NCI-H2081 treated with DMSO at 0.1 percent for 48 hours (cell line): ENCODE measurements at places on chromosomes 3 and 15.

- no peak for DNase-seq
Measured at GRCh38 chr15:59256482-59256881, 49.8 kb downstream of the LDHAL6B start.

DNA sequence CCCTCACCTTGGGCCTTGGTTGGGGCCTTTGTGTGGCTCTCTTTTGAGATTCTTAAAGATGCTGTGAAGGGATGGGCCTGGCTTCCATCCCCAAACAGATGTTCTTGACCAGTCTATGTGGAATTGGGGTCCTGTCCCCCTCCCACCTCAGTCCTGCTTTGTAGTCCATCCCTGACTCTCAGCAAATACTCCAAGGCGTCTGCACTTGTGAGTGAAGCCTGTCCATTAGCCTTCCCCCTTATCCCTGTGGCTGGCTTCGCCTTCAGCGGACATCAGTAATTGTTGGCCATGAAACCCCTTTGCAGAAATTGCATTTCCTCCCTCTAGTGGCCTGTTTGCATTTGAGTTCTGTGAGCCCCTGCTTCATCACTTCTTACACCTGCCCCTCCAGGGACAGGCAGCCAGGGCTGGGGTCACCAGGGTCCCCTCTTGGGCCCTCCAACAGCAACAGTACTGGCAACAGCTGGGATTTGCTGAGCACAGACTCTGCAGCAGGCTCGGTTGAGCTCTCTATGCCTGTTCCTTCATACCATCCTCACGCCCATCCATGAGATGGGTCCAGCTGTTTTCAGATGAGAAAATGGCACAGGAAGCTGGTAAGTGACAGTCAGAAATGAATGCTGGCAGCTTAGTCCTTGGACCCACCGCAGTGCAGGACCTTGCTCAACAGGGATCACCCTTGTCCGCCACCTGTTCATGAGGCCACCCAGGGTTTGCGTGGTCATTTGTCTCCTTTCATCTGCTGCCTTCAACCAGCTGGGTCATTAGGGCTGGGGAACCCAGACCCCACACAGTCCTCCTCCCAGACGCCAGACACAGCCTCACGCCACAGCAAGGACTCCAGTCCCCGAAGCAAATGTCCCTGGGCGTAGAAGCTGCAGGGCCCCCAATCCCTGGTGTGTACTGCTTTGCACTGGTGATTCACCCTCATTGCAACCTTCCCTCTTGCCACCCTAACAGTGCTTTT, 8.9 kb upstream of the LRRK1 start:
- DNase-seq: no peak

DNA sequence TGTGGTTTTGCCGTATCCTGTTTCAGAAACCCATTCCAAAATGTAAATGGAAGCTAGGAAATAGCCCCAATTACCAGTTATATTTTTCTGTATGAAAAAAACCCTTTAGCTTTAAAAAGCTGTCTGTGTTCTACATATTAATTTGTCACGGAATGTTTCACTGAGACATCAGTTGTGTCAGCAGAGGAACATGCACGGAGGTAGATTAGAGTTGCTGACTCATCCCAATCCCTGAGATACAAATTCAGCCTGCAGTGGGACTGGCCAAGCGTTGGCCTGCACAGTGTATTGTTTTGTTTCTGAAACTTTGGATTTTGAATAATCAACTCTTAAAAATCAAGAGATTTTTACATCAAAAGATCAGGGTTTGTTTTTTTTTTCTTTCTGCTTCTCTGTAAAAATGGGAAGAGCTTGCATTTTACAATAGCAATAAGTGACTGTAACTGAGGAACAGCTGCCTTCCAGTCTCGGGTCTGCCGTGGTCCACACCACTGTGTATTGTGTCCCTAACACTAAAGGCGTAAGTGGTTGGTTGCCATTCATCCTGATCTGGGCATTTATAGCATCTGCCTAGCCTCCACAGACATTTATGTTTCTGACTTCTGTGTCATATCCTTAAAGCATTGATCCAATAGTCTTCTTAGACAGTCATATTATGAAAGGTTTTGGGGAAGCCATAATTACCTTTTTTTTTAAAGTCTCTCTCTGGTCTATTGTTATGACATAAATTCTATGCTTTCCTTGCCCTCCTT, 218.1 kb downstream of the ADAMTSL3 start:
- DNase-seq: no peak

DNA sequence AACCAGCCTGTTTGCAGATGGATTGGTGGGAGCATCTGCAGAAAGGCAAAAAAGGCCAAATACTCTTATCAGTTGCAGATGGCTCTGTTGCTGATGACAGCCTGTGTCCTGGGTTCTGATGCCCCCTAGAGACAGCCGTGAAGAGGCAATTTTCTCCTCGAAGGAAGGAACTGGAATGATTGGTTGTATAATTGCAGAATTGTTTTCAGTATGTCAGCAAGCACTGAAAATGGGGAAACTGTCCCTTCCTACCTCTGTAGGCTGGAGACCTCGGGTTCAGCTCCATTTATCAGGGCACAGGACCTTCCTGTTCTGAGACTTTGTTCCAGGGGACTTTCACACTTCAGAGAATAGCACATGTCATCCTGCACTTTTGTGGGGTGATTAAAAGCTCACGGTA, 103.0 kb downstream of the PGPEP1L start:
- peak; percentile 24 for DNase-seq

DNA sequence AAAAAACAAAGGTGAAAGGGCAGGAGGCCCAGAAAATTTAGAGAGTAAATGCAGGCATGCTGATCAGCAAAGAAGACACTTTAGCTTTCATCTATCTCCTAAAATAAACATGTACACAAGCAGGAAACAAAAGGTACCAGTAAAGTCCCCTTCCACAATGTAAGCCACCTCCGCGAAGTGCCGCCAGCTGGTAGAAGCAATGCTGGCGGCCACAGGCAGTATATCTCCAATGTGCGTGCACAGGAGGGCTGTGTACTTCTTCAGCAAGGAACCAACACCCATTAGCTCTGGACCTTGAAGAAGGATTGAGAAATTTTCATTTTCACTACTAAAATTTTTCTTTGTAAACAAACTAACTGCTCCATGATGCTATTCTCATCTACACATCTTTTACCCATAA, 75.4 kb downstream of the HERC2 start:
- DNase-seq: no peak

- no peak for DNase-seq
Measured at GRCh38 chr15:89419370-89419984, 76.9 kb downstream of the RHCG start.

DNA sequence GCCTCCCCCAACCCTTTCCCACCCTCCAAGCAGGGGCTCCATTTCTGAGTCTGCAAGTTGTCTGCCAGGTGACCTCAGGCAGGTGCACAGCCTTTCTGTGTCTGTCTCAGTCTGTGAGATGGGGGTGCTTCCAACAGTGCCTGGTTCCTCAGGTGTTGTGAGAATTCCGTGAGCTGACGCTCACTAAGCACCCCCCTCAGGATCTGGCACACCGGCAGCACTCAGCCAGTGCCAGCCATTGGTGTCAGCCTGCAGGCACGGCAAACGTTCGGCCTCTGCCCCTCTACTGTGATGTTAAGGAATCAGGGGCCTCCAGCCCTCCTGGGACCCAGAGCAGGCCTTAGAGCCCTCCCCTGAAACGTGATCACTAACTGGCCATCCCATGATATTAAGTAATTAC, 2.4 kb downstream of the KLF15 start:
- DNase-seq: no peak

DNA sequence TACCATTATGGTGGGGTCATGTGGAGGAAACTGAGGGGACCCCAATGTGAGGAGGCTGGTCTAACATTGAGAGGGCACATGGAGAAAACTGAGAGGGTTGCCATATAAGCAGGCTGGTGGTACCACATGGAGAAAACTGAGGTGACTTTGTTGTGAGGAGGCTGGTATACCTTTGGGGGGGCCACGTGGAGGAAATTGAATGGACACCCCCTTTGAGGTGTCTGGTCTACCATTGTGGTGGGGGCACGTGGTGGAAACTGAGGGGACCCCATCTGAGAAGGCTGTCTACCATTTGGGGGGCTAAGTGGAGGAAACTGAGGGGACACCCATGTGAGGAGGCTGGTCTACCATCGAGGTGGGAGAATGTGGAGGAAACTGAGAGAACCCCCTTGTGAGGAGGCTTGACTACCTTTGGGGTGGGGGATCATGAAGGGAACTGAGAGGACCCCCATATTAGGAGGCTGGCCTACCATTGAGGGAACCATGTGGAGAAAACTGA, 163.8 kb downstream of the FBLN2 start:
- DNase-seq: no peak

GRCh38 chr3:171606151-171606751, 146.0 kb upstream of the TNIK start:
- no peak for DNase-seq

GRCh38 chr3:60913474-60913873, 337.8 kb downstream of the FHIT start:
- no peak for DNase-seq

- DNase-seq: no peak
Measured at GRCh38 chr15:77819048-77819850, 186.5 kb upstream of the LINGO1 start.

DNA sequence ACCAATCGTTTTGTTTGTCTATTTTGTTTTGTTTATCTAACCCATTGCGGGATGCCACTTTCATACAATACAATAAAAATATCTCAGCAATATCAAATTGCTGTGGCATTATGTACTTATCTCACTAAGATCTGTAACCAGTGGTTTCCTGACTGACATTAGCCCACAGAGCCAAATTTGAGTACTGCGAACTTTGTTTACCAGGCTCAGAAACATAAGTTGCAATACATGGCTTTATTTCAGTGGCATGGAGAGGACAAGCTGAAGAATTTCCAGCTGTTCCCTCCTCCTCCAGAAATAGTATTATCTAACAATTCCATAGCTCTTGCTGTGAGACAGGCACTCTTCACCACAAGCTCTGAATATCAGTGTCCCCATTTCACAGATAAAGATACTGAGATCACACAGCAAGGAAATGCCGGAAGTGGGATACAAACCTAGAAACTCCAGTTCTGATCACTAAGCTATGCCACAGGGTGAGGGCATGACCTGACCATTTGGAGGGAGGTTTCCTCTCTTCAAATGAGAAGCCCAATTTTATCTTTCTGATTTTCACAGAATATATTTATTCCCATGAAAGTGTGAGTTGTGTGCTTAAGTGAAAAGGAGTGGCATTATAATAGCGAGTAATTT, 469.9 kb upstream of the CBLB start:
- DNase-seq: no peak

DNA sequence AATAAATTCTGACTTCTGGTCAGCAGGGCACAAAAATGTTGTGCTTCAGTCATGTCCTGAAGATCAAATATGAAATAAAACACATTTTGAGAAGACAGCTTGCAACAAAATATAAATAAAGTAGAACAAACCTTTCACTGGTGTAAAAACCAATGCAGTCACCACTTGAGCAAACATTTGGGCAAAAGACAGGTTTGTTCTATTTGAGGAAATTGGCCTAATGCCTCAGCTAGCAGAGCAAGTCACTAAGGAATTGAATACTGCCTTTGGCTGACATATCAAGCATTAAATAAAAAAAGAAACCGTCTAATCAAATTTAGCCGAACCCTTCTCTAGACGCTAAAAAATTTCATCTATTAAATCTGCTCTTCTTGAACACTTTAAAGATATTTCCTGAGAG, 475.4 kb upstream of the CNTN3 start:
- no peak for DNase-seq

DNA sequence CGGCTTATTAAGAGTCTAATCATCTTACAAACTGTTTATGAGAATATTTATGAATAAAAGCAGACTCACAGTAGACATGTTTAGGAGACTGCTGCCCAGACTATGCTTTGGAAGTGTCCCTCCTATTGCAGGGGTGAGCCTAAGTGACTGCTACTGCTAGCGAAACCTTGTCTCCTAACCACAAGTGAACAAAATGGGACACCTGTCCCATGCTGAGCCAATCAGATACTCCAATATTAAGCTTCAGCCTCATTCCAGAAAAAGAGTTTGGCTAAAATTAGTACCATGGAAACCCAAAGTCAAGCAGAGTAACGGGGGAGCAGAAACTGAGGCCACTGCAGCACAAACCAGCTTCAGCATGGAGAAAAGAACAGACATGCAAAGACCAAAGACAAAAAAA, 4.6 kb downstream of the DENND6A start:
- DNase-seq: no peak

- no peak for DNase-seq
Measured at GRCh38 chr3:47685037-47685436, 96.7 kb downstream of the SMARCC1 start.

DNA sequence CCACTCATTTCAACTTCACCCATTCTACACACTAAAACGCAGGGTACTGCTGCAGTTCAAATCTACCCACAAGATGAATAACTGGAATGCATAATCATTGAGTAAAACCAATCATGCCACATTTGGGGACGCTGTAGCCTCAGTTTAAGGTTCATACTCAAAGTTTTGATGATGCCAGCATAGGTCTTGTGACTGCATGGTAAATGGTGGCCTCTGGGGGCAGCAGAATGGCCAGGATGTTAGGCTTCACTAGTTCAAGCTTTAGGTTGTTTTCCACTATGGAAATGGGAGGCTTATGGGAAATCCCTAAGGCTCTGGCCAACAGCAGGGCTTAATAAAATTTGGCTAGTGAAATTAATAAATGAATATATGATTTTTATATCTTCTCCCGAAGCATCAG, 104.3 kb upstream of the TSC22D2 start:
- no peak for DNase-seq

GRCh38 chr15:68106656-68107055, 52.5 kb downstream of the PIAS1 start:
- no peak for DNase-seq
